ENCODE measurements at places on chromosomes 5 and 9.
A peak's percentile ranks its signal among the peaks of the same experiment; 100 is the strongest.

DNA sequence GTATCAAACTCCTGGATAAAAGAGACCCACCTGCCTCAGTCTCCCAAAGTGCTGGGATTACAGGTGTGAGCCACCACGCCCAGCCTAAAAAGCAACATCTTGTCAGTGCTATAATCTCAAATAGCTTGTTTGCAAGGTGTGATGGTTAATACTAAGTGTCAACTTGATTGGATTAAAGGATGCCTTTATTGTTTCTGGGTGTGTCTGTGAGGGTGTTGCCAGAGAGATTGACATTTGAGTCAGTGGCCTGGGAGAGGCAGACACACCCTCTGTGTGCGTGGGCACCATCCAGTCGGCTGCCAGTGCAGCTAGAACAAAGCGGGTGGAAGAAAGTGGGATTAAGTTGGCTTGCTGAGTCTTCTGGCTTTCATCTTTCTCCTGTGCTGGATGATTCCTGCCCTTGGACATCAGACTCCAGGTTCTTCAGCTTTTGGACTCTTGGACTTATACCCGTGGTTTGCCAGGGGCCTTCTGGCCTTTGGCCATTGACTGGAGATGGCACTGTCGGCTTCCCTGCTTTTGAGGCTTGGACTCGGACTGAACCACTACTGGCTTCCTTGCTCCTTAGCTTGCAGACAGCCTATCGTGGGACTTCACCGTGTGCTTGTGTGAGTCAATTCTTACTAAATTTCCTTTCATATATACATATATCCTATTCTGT, 28.1 kb downstream of the TARS1 start:
- DNase-seq: no peak

DNA sequence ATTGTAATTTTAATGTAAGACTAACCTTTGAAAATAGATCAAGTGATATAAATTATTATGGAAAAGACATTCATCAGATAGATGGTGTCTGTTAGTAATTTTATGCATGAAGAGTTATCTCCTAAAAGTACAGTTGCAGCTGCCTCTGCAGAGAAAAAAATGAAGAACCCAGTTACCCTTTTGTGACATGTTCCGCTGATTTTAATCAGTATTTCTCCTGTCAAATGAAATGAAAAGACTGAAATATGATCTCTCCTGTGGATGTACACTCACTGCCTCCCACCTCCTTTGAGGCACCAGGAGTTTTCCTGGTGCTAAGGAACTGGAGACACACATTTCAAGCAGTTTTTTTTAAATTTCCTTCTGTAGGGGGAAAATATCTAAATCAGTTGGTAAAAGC, 277.4 kb downstream of the KIF4B start:
- DNase-seq: no peak

- no peak for DNase-seq
These were observed 26.6 kb upstream of the ORM1 start for GRCh38 chr9:114296338-114296737.

DNA sequence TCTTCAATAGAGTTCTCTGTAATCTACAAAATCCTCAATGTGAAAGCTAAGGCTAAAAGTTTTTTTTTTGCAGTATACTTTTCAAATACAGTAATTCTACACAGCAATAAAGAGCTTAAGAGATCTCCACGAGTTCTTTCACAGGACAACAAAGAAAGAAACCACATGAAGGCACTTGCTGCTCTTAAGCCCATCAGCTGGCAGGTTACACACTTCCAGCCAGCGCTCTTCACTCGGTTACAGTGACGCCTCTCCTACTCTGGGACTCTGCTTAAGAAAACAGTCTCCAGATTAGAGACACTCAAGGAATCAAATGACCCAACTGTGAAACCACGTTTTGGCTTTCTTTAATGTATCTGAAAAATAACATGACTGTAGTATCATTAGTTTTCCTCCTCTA, 85.0 kb downstream of the ROR2 start:
- no peak for DNase-seq

DNA sequence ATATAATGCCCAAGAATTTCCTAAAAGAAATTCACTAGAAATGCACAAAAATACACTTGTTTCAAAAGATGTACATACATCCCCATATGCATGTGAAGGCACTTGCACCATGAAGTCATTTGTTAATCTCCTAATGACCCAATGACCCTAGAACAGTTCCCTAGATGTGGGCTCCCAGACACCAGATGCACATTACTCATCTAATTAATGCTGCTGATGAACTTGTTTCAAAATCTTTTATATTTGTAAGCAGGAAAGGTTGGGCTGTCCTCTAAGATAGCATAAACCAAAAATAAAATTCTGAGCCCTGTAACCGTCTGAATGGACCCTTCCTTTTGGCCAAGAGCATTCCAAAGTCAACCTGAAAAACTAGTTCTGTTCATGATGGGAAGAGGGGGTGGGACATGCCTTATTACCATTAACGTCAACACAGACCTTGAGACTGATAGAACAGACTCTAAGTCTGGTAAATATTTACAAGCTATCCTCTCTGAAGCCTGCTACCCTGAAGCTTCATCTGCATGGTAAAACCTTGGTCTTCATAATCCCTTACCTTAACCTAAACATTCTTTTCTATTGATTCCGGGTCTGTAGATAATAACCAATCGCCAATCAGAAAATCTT, 91.0 kb upstream of the DAPK1 start:
- no peak for DNase-seq

- peak; percentile 77 for DNase-seq
These were observed 4.6 kb downstream of the CSF1R start for GRCh38 chr5:150081541-150082283.

- no peak for DNase-seq
These were observed 29.4 kb downstream of the FAM163B start for GRCh38 chr9:133579601-133580418.

GRCh38 chr5:99600952-99601351, 672.1 kb upstream of the CHD1 start:
- no peak for DNase-seq

DNA sequence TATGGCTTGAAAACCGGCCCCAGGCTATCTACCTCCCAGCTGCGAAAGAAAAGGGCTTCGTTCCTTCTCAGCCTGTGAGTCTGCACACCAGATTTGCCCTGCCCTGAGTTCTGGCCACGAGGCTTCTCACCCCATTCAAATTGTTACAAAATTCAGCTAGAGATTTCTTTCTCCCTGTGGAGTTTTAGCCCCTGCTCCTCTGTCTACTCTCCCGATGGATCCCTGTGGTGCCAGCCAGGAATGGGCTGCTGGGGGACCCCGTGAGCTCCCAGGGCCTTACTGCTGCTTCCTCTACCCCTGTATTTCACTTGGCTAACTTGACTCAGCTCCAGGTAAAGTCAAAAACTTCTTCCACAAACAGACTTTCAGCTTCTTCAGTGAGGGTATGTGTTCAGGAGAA, 9.3 kb upstream of the RNF20 start:
- DNase-seq: no peak

DNA sequence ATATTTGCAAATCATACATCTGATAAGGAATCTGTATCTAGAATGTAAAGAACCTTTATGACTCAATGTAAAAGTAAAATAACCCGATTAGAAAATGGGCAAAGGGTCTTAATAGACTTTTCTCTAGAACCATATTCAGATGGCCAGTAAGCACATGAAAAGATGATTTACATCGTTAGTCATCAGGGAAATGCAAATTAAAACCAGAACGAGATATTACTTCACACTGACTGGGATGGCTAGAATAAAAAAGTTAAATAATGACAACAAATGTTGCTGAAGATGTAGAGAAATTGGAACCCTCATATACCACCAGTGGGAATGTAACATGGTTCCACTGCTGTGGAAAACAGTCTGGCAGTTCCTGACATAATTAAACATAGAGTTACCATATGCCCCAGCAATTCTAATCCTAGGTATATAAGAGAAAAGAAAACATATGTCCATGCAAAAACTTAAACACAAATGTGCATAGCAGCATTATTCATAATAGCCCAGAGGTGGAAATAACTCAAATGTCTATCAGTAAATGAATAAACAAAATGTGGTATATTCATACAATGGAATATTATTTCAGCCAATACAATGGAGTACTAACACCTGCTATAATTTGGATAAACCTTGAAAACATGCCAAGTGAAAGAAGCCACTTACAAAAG, 100.4 kb upstream of the MAMDC2 start:
- no peak for DNase-seq

GRCh38 chr5:25579111-25579510, 934.3 kb upstream of the CDH10 start:
- DNase-seq: no peak

DNA sequence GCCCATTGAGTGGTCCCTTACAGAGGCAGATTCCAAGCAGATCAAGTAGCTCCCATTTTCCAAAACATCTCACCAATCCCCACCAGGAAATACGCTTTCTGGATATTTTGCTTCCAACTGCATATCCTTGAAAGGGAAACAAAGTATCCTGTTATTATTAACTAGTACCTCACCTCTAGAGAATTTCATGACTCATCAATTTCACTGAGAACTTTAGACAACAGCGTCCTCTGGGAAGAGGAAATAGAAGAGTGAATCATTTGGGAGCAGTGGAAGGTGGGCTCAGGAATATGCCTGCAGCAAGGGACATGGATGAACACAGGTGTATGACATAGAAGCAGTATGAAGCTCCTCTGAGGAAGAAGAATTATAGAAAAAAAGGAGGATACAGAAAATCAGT, 186.7 kb downstream of the MARCHF11 start:
- DNase-seq: no peak

- no peak for DNase-seq
These were observed 75.4 kb upstream of the CNTLN start for GRCh38 chr9:17059465-17059864.

DNA sequence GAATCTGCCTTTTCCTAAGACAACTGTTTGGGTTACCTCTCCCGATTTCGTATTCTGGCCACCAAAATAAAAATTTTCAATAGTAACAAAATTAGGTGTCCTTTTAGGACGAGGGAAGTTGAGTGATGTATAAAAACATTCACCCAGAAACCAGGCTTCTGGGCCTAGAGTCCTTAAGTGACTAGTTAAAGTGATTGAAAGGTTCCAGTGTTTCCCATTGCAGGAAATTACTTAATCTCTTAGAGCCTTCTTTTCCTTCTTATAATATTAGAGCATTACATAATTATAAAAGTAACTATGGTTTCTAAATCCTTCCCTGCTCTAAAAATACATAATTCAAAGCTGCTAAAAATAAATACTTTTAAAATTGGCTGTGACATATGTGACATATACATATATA, 7.3 kb downstream of the MCIDAS start:
- DNase-seq: no peak

GRCh38 chr9:73038613-73039012, 85.8 kb upstream of the ALDH1A1 start:
- DNase-seq: peak; percentile 32

DNA sequence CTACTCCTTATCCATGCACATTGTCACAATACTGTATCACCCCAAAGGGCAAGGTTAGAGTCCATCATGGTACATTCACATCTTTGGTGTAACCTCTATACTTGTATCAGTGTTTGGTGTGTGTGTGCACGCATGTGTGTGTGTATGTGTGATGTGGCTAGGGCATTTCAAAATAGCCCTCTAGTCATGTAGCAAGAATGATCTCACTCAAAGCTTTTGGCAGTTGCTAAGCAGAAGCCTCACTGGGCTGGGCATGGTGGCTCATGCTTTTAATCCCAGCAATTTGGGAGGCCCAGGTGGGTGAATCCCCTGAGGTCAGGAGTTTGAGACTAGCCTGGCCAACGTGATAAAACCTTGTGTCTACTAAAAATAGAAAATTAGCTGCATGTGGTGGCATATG, 245.3 kb downstream of the ADGRV1 start:
- no peak for DNase-seq

DNA sequence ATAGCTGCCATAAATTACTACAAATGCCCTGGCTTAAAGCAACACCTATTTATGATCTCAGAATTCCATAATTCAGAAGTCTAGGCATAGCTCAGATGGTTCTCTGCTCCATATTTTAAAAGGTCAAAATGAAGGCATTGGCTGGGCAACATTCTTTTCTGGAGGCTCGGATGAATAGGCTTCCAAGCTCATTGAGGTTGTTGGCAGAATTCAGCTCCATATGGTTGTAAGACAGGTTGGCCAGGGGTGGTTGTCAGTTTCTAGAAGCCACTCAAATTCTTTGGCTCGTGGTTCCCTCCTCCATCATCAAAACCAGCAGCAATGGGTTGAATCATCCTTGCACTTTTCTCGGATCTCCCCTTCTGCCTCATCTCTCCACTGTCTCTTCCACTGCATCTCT, 49.4 kb downstream of the TGFBR1 start:
- DNase-seq: no peak

DNA sequence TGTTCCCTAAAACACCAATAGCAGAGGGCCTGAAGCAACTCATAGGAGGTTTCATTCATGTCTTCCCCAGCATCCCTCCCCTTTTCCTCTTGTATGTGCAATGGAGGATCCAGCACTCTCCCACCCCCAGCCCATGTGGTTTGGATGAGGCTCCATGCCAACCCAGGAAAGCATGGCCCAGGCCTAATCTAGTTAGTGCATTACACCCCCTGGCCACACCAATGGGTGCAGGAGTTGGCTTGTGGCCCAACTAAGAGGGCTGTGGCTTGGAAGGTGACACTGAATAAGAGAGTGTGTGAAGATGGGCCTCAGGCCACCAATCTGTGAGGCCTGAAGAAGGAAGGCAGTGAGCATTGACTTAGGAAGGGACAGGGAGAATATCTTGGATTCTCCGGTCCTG, 70.8 kb upstream of the SMIM23 start:
- no peak for DNase-seq

- no peak for DNase-seq
These were observed 95.3 kb upstream of the COL5A1 start for GRCh38 chr9:134546246-134546731.

DNA sequence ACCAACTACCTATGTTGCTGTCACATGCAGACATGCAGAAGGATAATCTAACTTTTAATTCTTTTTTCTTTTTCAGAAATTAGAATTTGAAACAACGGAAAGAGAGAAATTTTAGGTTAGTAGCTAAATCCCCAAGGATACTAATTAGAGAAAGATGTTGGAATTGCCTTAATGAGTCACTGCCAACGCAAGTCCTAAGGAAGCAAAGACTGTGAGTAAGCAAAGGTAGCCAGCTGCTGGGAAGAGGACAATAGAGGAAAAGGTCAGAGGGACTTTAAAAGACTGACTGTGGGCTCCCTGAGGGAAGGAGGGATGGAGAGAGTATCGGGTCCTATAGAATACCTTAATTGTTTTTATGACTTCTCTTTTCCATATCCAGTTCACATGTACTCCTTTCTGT, 461.9 kb upstream of the PAPPA start:
- no peak for DNase-seq

Measured in pons (tissue), 1 donor.